ENCODE measurements at places on chromosomes 13 and 19. TPM values are rescaled to one million over a fixed set of nuclear protein-coding genes. Genes with fewer than 3 reads are reported as not detected.

DNA sequence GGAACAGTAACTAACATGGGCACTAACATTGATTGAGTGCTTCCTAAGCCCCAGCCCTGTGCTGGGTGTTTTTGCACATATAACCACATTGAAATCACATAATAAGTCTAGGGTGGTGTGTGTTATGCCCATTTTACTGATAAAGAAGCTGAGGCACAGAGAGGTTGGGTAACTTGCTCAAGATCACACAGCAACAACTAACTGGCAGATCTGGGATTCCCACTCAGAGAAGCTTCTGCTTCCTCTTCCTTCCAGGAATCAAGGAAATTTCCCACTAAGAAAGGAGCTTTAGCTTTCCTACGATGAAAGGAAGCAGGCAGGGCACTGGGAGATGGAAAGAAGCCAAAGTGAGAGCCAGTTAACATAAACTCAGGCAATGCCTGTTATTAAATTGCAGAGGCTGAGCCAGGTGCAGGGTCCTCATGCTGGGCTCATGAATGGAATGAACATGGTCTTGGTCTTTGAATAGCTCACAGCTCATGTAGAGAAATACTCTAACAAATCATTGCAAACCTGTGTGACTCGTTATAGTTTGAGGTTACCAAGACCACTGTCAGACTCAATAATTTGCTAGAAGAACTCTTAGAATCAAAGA, 10.1 kb downstream of the SSC5D start:
- no peak for DNase-seq

Gene ZNF264
- 14.8 TPM for total RNA-seq

Gene RXFP2
- total RNA-seq, result not detected

DNA sequence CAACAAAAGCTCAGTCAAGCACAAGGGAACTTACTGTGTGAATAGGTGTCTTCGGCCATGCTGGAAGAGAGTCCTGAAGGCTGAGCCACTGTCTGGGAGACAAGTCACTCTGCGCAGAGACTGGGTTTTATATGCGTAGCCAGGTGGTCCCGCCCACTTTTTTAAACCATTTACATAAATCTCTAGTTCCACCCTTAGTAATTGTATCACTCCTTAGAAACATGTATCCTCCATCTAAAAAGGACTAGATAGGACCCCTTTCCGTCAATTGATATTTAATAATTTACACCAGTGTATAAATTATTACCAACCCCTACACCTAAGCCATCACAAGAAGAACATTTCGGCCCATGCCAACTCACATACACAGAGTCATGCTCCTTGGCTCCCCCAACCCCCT, at the start of gene DUXA:
Gene DUXA, minus strand, starts transcription at position 101 of the 400 bp plus-strand sequence. Its CDS starts 42 bp downstream, at position 59.
- DNase-seq, result no peak

- DNase-seq, result peak; percentile 57
Measured at GRCh38 chr13:74068471-74068870, 65.7 kb downstream of the KLF12 start.

DNA sequence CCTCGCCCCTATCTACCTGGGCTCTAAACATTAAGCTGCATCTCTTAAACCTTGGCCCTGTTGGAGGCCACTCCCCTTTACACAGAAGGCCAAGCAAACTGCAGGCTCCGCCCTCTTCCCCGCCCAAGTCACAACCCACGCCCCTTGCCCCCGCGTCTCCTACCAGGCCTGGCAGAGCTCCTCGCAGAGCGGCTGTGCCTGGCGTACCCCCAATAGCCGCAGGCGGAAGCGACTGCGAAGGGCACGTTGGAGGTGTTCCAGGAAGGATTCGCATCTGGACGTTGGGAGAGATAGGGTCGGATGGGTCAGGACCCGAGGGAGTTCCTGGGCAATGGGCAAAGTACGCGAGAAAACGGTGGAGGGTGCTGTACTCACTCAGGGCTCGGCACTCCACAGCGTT, 5.9 kb downstream of the RTBDN start:
- peak; percentile 71 for DNase-seq

GRCh38 chr13:25800523-25800922, 251.3 kb downstream of the SHISA2 start:
- DNase-seq, result no peak

Gene LPAR6
- total RNA-seq, result 7.9 TPM

GRCh38 chr13:75945841-75946482, 309.8 kb downstream of the LMO7 start:
- no peak for DNase-seq

Gene FGF14
- total RNA-seq, result not detected
